ENCODE measurements at places on chromosomes 5 and 9. TPM values are rescaled to one million over a fixed set of nuclear protein-coding genes. Genes with fewer than 3 reads are reported as not detected.

The MPDZ gene
- total RNA-seq: 62.6 TPM

The PCDHB11 gene
- 0.81 TPM for total RNA-seq

The PDE4D gene
- total RNA-seq: 36.7 TPM

The LTC4S gene
- total RNA-seq: 10.3 TPM

The DNAJC25 gene
- total RNA-seq: 5.4 TPM

Data from Right ventricle myocardium inferior (tissue), 1 donor.